ENCODE measurements at places on chromosomes 11 and 22.

DNA sequence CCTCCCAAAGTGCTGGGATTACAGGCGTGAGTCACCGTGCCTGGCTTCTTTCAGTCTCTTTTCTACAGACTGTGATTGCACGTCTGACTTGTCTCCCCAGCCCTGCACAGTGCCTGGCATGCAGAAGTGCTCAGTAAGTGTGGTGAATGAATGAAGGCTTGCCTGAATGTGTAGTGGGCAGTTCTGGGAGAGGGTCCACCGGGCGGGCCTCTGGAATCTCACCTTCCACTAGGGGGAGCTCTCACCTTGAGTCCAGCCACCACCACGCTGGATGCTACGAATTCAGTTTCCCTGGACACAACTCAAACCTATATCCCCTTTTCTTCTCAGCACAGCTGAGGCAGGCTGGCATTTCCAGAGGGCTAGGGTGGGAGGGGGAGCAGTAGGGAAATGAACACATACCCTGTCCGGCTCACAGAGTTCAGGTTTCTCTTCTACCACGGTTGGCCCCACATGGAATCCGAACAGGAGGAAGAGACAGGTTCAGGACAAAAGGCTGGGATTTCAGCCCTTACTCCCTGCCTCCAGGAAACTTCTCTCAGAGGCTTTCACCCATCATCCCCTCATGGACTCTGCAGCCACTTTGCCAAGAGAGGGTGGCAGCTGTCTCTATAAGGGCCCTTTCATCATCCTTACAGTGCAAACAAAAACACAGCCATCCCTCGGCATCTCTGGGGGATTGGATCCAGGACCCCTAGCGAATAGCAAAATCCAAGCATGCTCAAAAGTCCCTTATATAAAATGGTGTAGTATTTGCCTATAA lies 86.8 kb downstream of the NECTIN1 start:
- no peak for DNase-seq

- DNase-seq = no peak
Measured at GRCh38 chr11:94398101-94398500, 3.1 kb downstream of the GPR83 start.

GRCh38 chr22:24178502-24179440 lies 2.5 kb upstream of the SUSD2 start:
- DNase-seq = no peak

- DNase-seq = no peak
Measured at GRCh38 chr22:42432020-42432596, at the start of gene NFAM1. TSS of gene NFAM1 (minus strand) at chr22:42432403. CDS start at chr22:42432357, 46 bp downstream.

DNA sequence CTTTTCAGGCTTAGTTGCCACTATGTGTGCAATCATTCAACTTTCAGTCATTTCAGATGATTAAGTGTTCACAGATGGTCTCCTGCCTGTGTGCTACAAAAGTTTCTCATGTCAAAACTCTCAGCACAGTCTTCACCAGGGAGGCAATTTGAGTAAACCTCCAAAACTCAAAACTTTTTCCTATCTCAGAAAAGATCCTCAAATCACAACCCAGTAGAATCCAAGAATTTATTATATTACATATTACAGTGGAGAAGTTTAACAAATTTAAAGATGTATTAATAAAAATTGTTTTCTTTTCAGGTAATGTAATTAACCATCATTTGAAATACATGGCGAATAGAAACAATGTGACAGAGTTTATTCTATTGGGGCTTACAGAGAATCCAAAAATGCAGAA lies at the start of gene OR4C13:
TSS of gene OR4C13 (plus strand) at position 301 of the 400 bp plus-strand sequence. CDS start at position 333, 32 bp downstream.
- no peak for DNase-seq

GRCh38 chr22:33112580-33112979 lies 54.4 kb upstream of the SYN3 start:
- DNase-seq = no peak

GRCh38 chr11:2958251-2958650 lies 29.0 kb upstream of the PHLDA2 start:
- no peak for DNase-seq

DNA sequence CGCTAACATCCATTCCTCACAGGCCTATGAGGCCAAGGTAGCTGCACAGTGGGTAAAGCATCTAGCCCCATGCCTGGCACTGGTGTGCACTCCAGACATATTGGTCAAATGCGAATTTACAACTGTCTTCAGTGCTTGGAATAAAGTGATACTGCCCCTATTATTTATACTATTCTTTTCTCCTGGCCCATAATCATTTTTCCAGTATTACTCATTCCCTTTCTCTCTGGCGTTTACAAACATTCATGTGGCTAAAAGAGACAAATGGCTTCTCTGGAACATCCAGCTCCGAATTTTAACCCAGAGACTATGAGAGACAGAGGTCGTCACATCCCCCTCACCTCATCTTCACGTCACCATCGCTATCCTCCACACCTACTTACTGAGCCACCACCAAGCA lies 87.2 kb upstream of the PITPNB start:
- no peak for DNase-seq

DNA sequence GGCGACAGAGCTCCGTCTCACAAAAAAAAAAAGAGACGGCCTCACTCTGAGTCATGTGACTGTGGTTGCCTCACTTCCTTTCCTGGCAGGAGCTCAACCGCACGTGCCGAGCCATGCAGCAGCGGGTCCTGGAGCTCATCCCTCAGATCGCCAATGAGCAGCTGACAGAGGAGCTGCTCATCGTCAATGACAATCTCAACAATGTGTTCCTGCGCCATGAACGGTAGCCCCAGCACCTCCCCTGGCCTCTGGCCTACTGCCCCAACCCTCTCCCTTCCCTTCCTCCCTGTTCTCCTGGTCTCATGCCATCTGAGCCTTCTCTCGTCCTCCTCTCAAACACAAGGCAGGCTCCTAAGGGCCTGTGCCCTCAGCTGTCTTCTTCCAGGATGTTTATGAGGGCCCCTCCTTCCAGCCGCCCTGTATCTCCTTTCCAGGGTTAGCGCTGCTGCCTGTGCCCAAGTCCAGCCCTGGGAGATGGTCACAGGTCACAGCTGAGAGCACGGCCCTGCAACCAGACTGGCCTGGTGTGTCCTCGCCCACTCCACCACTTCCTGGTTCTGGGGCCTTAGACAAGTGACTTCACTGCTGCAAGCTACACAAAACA lies 30.7 kb downstream of the TOM1 start:
- peak; percentile 59 for DNase-seq

- DNase-seq = no peak
Measured at GRCh38 chr22:41911001-41911611, 3.8 kb downstream of the SHISA8 start.

DNA sequence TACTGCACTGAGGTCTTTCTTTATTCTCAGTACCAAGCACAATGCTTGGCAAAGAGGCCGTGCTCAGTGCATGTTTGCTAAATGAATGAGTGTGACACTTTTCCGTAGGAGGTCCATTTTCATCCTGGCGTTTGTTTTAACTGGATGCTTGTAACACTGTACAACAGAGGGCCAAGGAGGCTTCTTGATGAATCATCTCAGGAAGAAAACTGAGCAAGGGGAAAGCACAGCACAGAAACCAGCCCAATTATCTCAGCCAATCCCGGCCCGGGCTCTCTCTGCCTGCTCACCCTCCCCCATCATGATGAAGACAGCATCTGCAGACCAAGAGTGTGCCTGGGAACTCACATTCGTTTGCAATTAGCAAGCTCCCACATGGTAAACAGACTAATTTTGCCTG lies 570.3 kb downstream of the OPCML start:
- DNase-seq = no peak

DNA sequence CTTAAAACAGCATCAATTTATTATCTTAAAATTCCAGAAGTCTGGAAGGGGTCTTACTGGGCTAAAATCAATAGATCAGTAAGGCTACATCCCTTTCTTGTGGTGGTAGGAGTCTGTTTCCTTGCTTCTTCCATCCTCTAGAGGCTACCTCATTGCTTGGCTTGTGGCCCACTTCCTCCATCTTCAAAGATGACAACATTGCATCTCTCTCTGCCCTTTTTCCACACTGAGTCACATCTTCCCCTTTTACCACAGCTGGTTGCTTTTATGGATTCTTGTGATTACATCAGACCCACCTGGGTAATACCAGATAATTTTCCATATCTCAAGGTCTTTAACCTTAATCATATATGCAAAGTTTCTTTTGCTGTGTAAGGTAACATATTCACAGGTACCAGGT lies 60.9 kb downstream of the GRIA4 start:
- no peak for DNase-seq

DNA sequence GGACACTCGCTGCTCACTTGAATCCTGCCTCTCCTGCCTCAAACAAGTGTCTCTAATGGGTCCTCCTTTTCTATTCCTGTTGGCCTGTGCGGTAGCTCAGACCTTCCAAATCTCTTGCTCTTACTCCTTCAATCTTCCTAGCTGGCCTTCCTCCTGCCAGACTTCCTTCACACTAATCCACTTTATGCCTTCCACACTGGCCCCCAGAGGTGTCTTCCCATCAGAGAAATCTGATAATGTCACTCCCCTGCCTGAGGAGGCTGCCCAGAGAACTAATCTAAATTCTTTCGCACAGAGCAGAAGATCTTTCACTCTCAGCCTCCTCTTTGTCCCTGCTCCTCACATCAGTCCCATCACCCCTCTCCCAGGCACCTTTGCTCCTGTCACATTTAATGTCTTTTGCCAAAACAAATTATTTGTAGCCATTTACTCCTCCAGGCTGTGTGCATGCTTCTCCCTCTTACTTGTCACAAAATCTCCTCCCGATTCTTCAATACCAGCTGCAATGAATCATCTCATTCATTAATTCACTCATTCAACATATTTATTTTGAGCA lies 175.7 kb downstream of the MAML2 start:
- no peak for DNase-seq

GRCh38 chr22:22408731-22409696 lies 99.5 kb downstream of the ZNF280B start:
- DNase-seq = no peak

Data from stimulated activated CD4-positive, alpha-beta T cell treated with anti-CD3 and anti-CD28 coated beads, Interleukin-4, amount 100 ng/mL, for 48 hours (primary cell).